AG20443 (cell line): ENCODE measurements at places on chromosomes 2 and 18.
A peak's percentile ranks its signal among the peaks of the same experiment; 100 is the strongest.

DNA sequence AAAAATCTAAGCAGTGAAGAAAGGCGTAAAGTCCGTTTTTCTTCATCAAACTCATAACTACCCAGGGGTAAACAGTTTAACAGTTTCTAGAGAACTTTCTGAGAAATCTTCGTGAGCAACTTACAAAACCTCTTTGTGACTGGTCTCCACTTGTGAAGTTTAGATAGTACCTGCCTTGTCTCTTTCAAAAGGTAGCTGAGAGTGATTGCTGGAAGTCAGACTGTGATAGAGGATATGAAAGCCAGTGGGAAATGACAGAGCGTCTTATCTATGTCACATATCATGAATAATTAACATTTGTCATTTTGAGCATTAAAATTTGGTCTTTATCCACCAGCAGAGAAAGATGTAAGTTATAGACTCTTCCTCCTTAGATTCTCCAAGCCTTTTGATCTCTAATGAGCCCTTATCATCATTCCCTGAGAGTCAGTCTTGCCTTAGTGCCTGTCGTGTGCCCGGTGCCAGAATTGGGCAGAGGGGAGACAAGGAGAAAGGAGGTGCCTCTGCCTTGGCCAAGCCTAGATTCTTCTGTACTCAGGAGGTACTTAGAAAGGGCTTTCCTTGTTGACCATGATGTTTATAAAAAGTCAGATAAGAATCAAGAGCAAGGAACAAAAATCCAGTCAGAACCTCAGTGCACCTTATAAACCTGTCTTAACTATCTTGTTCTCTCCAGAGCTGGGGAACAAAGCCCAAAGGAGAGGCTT is 205.1 kb upstream of the EPAS1 start:
- DNase-seq, result no peak

- DNase-seq, result no peak
These were observed 1083.8 kb upstream of the NRXN1 start for GRCh38 chr2:52115750-52116149.

- no peak for DNase-seq
These were observed 136.2 kb downstream of the SP100 start for GRCh38 chr2:230552181-230552580.

DNA sequence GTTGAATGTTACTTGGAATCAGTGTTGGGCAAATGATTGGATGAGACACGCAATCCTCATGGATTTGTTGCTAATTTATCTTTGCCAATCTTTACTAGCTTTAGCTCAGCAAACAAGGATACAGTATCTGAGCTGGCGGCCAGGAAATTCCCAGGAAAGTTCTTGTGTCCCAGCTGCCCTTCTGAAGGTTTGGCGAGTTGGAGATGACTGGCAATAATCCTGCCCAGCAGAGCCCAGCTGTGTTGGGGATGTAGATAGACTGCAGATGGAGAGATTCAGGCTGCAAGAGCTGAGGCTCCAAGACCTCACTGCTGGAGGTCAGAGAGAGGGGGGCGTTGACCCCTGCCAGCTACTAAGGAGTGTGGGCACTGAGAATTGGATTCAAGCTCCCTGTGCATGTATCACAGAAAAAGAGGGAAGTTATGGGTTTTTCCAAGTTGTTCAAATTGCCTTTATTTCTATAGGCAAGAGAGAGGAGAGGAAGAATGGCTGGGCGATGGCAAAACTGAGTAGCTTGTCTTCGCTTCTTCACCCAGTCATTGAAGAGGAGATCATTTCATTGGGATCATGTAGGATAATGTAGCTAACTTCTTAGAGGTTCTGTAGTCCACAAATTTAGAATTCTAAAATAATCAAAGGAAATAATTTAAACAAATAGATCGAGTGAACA is 506.8 kb upstream of the LRATD1 start:
- DNase-seq, result no peak

GRCh38 chr18:9630444-9630843 is 16.1 kb upstream of the PPP4R1 start:
- DNase-seq, result no peak

GRCh38 chr2:236446521-236446920 is 123.1 kb upstream of the ACKR3 start:
- no peak for DNase-seq

GRCh38 chr18:21085579-21086166 is 25.9 kb downstream of the ROCK1 start:
- DNase-seq, result no peak

DNA sequence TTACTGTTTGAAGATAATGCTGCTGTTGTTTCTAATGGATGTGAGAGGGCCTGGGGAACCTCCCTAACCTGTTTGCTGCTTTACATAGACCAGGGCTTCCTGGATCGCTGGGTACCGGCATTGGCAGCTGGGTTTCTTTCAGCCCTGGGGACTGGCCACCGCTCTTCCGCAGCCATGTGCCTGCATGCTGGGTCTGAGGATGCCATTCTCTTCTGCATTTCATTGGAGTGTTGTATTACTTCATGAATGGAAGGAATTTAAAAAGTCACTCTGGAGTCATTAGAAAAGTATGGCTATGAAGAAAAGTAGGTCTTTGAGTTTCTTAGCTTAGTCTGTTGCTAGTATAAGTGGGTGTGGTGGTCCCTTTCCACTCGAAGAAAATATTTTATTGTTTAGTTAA is 107.3 kb upstream of the MGAT5 start:
- peak; percentile 76 for DNase-seq

DNA sequence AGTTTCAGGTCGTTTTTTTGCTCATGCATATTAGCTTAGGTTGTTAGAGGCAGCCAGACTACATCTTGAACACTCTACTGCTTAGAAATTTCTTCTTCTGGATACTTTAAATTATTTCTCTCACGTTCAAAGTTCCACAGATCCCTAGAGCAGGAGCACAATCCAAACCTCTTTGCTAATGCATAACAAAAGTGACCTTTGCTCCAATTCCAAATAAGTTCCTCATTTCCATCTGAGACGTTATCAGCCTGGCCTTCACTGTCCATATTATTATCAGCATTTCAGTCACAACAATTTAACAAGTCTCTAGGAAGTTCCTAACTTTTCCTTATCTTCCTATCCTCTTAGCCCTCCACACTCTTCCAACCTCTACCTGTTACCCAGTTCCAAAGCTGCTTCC is 50.4 kb upstream of the ERMN start:
- DNase-seq, result no peak

DNA sequence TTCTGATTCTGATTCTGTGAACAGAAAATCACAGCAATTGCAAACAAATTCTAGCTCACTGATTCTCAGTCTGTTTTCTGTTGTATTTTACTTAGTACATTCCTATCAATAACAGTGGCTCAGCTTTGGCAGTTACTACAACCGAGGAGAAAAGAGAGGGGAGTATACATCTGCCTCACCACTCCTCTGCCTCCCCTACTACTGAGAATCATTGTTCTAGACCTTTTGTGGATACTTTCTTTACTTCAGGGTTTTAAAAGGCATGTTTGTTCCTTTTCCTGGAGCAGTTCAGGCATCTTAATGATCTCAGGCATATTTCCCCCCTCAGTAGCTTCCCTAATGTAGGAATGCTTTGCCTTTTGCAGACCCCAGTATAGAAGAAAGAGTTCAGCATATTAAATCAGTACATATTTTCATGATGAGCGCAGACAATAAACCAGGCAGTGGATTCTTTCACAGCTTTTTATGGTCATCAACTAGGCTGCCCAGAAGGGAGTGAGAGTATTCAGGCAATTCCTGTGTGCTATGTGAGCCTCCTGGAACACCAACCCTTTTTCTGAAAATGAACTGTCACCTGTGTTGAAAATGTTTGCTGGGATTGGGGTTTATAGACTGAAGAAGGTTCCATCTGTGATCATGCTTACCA is 10.3 kb downstream of the STAMBP start:
- DNase-seq, result no peak

GRCh38 chr2:168190590-168191336 is 56.6 kb downstream of the STK39 start:
- no peak for DNase-seq

GRCh38 chr2:218833023-218833609 is 1.5 kb upstream of the PRKAG3 start:
- DNase-seq, result peak; percentile 9

DNA sequence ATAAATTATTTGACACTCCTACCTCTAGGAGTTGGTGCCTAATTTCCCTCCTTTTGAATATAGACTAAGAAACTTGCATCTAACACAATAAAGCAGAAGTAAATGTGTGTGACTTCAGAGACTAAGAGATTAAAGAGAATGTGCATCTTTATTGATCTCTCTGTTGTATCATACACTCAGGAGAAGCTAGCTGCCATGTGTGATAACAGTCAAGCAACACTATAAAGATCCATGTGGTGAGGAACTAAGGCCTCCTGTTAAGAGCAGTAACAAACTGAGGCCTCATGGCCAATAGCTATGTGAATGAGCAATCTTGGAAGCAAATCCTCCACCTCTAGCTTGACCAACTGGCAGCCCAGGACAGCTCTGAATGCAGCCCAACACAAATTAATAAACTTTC is 3.4 kb downstream of the FANCL start:
- no peak for DNase-seq

DNA sequence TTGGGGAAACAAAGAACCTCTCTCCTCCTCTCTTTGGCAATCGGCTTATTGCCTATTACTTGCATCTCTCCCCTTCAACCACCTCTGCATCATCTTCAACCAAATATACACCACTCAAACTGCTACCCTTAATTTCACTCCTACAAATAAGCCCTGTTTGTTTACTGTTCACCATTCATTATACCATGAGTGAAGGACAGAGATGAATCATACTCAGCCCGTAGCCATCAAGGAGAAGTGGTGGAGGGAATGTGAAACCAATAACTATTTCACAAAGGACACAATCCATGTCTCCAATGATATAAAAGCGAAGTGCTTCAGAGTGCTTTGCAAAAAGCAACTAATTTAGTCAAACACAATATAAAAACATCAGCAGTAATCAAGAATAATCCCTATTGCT is 76.8 kb downstream of the CACNB4 start:
- DNase-seq, result no peak

DNA sequence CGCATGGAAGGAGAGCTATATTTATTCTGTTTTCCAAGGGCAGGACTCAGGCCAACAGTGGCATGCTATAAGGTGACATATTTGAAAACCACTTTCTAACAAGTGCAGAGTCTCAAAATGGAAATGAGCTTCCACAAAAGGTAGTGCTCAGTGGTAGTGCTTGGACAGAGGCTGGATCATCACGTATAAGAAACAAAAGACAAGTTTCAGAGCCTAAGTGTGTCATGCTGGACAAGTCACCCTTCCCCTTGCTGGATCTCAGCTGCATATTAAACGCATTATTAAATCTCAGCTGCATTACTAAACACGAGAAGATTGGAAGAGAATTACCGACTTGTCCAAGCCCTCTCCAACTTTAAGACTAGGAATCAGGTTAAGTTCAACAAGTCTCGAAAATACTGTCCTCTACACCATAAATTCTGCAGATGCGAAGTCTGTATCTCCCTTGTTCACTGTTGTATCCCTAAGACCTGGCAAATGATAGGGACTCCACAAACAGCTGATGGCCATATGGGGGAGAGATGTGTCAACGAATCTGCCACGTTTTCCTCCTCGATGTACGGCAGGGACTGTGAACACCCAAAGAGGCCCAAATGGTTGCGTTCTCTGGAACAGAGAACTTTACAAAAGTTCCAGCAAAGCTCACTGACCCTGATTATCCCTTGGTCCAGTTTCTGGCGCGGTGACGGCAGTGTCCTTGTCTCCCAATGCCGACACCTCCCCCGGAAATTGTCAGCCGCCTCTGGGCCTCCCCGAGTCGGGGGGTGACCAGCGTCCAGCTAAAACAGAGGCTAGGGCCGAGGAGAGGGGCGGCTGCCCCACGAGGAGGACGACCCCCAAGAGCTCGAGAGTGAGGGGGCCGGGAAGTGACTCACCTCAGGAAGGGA is 611 bp downstream of the NOL10 start:
- peak; percentile 46 for DNase-seq

DNA sequence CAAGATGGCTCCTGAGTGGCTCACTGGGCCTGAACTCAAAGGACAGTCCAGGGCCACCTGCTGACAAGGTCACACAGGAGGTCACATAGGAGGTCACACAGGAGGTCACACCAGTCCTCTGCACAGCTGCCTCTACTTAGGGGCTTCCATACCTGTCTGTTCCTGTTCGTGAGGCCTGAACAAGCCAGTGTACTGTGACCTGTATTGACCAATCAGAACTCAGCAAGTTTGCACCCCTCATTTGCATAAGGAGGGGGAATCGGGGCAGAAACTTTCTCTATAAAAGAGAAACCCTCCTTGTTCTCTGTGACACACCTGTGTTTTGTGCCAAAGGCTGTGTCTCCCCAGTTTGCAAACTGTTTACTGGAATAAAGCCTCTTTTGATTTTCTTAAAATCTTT is 478.9 kb downstream of the EIPR1 start:
- DNase-seq, result no peak
